Thymus (tissue), 14 donors: ENCODE measurements at places on chromosomes 13 and 19. TPM values are rescaled to one million over a fixed set of nuclear protein-coding genes. Genes with fewer than 3 reads are reported as not detected.

Gene ZNF578
- total RNA-seq: 1.6 TPM

Gene GPR4
- total RNA-seq: 0.09 TPM

Gene ZSCAN5C
- 0.05 TPM for total RNA-seq

Gene CLC
- 150 TPM for total RNA-seq

Gene CPT1C
- total RNA-seq: 0.61 TPM

Gene CEACAM4
- total RNA-seq: 0.52 TPM

Gene CDK8
- 12.0 TPM for total RNA-seq

Gene CYP4F22
- total RNA-seq: 0.09 TPM

Gene OR10H4
- not detected for total RNA-seq

Gene ZNF333
- 6.8 TPM for total RNA-seq

Gene TEX29
- total RNA-seq: 0.80 TPM

Gene ZNF536
- 0.05 TPM for total RNA-seq

- no peak for DNase-seq
Observed at GRCh38 chr19:19568802-19569756, 31.0 kb downstream of the CILP2 start.

- DNase-seq: no peak
Observed at GRCh38 chr19:5536337-5536894, 31.3 kb downstream of the TINCR start.

DNA sequence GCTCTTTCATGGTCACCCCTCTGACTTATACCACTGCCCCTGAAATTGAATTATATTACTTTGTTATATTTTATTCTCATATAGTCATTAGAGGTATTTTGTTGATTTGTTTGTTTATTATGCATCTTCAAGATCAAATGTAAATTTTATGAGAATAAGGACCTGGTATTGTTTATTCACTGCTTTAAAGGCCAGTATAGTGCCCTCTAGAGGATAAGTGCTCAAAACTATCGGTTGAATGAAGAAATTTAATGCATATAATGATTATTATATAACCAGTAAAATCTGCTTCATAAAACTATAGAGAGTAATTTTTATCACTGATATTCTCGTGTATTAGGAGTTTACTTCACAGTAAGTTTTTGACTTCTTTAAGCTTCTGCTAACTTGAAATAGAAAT lies 1401.9 kb downstream of the SLITRK1 start:
- DNase-seq: no peak

- no peak for DNase-seq
Observed at GRCh38 chr13:108669381-108669780, 40.0 kb downstream of the MYO16 start.

- peak; percentile 67 for DNase-seq
Observed at GRCh38 chr19:12202250-12202649, 39.4 kb downstream of the ZNF136 start.

DNA sequence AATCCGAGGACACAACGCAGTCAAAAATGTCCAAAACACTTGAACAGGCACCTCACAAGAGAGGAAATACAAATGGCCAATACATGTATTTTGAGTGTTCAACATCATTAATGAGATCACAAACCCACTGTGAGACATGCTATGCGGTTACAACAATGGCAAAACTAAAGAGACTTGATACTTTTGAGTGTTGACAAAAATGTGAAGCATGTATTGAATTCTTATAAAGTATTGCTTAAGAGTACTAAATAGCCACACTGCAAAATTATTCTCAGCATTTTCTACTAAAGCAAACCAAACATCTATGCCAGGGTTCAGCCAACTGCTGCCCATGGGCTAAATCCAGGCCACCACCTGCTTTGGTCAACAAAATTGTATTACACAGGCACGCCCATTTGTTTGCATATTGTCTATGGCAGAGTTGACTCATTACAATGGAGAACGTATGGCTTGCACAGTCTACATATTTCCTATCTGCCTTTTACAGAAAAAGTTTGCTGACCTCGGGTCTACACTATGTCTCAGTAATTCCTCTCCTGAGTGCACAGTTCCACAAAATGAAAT lies 135.3 kb downstream of the B3GLCT start:
- DNase-seq: no peak

GRCh38 chr19:38606131-38606530 lies 11.6 kb downstream of the MAP4K1 start:
- no peak for DNase-seq

DNA sequence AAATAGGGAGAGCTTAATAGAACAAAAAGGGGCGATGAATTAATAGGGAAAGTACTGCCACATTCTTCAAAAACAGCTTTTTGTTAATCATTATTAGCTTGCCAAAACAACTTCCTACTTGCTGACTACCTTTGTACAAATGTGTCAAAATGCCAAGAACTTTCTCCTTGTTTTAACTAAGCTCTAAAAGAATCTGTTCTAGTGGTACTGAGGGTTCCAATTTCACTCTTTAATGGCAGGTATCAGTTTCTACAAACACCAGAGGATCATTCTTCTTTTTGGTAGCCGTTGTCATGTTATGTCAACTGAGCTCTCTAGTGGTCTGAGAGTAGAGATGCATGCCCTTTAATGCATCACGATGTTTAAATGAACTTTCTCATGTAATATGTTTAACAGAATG lies 29.4 kb upstream of the FBXL3 start:
- no peak for DNase-seq

- no peak for DNase-seq
Observed at GRCh38 chr13:22662771-22663170, 518.0 kb upstream of the SGCG start.

DNA sequence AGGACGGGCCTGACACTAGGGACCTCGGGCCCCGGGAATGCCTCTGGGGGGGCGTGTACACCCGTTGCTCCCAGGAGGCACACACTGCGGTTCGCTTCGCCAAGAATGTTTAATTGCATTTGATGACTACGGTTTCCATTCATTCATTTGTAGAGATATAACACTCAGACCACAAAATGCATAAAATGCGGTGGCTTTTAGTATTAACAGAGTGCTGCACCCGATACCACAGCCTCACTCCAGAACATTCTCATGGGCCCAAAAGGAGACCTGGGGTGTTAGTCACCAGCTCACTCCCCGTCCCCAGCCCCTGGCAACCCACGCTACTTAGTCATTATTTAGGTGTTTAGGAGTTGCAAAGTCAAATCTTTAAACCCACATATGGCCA lies 21.8 kb downstream of the HCN2 start:
- no peak for DNase-seq

GRCh38 chr19:50790396-50790795 lies at the start of gene ACP4:
ACP4 (plus strand) TSS chr19:50790415; CDS start chr19:50790415, 0 bp downstream.
- no peak for DNase-seq

- DNase-seq: no peak
Observed at GRCh38 chr13:106835477-106835876, 267.5 kb upstream of the ARGLU1 start.

- no peak for DNase-seq
Observed at GRCh38 chr19:41990615-41991014, 3.4 kb downstream of the ATP1A3 start.

DNA sequence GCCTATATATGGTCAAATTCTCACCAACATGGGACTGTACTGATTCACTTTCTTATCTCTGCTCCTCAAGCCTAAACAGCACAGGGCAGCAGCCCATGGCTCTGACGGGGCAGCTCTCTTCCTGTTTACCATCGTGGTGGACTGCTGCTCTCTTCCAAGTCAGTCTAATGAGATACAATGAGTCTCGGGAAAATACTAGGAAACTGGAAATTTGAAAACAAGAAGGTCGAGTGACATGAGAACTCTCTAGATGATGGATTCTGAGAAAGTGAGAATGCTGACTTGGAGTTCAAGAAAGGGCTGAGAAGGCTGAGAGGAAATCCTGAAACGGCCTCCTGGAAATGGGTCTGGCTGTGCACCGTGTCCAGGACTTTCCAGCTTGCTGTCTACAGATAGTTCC lies 122.8 kb upstream of the ARGLU1 start:
- DNase-seq: no peak

DNA sequence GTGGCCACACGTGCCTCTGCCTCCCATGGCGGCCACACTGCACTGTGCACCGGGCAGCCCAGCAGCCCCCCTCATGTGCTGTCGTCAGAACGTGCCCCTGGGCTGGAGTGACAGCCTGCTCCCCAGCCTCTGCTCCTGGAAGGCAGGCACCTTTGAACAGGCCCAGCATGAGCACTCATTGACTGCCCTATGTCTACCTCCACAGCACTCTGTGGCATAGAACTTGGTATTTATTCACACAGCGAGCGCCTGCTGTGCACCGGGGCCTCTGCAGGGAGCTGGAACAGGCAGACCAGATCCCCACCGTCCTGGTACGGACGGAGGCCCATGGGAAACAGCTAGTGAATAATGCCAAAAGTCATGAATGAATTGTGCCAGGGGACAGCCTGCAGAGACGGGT lies 53.7 kb downstream of the DPF1 start:
- DNase-seq: no peak

DNA sequence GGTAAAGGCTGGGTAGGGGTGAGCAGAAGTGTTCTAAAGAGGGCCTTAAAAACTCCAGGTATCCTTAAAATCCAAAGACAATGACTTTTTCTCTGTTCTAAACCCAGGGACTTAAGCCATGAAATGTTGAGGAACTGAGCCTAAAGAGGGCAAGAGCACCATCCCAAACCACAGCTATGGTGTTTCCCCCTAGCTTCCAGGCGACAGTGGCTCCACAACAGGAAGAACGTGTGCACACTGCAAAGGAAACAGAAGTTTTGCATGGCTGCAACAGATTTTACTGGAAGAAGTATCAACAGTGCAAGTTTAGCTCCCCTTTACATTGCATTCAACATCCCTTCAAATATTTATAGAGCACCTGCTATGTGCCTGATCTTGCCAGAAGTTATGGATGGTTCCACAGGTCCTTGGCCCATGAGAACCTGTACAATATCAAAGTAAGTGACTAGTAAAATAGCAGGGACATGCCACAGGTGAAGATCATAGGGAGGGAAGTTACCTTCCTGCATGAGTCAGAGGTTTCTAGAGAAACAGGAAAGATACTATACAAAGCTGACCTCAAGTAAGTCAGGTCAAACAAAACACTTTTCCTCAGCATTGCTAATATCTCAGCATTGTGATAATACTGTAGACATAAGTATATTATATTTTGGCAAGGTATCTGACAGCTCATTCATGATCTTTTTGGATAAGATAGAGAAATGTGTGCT lies 8.4 kb upstream of the KCTD12 start:
- no peak for DNase-seq

- DNase-seq: peak; percentile 4
Observed at GRCh38 chr13:88979465-88980175, 1308.4 kb downstream of the SLITRK5 start.

DNA sequence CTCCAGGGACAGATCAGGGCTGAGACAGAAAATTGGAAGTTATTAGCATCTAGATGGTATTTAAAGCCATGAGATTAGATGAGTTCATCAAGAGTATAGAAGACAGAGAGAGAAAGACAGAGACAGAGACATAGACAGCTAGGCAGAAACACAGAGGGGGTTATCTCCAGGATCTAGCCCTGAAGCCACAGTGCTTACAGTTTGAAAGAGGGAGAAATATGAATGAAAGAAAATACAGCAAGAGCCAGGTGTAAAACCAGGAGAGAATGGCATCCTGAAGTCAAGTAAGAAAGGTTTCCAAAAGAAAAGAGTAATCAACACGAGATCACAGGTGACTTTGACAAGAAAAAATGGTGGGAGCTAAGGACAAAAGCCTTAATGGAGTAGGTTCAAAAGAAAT lies 111.2 kb downstream of the TBC1D4 start:
- DNase-seq: peak; percentile 58

- DNase-seq: no peak
Observed at GRCh38 chr13:96248996-96249395, 159.1 kb downstream of the HS6ST3 start.

DNA sequence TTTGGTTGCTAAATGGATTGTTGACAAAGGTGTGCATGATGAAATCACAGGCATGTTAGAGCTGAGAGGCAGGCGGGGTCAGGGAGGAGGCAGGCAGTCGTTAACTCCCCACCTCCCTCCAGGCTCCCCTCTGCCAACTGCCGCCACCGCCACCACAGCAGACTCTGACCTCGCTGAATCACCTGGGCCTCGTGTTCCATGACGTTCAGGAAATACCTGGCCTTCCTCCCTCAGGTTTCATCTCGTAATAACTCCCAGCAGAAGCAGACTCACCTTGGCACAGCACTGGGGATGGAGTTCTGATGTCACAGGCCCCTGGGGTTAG lies 198.5 kb downstream of the KATNAL1 start:
- no peak for DNase-seq

DNA sequence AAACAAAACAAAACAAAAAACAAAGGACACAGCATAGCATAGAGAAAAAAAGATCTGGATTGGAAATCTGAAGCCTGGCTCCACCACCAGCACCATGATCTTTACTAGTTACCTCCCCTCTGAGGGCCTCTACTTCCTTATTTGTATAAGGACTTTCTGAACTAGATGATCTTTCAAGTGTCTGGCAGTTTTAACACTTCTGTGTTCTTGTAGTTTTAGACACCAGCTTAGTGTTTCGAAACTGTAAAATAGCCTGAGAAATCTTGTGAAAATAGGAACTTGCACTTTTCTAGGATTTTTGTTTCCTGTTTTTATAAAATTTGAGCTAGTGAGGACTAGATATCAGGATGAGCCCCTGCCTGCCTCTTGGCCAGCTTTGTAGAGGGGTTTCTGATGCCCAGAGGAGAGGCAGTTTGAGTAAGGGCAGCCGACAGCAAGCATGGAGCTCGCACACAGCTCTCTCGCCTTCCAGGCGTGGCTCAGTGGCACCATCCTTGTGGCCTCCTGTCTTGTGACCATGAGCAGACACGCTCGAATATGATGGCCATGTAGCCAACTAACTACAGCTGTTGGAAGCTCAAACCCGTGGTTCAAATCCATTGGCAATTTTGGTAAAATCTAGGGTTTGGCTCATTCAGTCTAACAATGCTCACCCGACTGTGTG lies 319.0 kb downstream of the KCNRG start:
- no peak for DNase-seq

GRCh38 chr19:50607874-50608785 lies 31.6 kb downstream of the SYT3 start:
- peak; percentile 45 for DNase-seq

- no peak for DNase-seq
Observed at GRCh38 chr13:111121506-111121905, 6.4 kb downstream of the ARHGEF7 start.

GRCh38 chr19:6730153-6730804 lies 7.1 kb downstream of the GPR108 start:
- DNase-seq: no peak

DNA sequence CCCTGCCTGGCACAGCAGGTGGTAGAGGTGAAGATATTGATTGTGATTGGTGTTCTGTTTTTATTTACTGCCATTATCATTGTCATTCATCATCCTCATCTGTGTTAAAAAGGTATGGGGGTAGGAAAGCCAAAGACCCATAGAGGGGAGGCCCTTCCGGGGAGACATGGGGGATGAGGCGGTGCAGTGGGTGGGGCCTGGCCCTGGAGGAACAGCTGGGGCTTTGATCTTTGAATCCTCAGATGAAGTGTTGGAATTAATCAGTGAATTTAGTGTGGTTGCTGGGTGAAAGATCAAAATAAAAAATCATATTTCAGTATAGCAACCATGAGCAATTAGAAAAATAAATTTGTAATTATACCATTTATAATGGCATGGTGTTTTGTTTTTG lies 7.4 kb downstream of the PTH2 start:
- DNase-seq: no peak

DNA sequence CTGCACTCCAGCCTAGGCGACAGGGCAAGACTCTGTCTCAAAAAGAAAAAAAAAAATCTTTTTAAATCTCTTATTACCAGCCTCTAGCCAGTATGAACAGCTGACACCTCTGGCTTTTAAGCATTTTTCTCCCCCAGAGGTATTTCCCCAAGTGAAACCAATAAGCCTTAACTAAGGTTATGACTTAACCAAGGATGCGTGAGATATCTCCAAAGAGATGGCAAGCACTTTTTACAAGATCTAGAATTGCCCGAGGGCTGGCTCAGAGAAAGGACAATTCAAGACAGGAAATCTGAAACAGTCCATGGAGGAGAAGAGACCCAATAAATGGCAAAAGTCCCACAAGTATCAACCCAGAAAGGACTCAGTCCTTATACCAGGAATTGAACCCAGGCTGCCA lies 362.1 kb downstream of the FOXO1 start:
- DNase-seq: no peak
